ENCODE measurements at places on chromosomes 2 and 18.
A peak's percentile ranks its signal among the peaks of the same experiment; 100 is the strongest.

DNA sequence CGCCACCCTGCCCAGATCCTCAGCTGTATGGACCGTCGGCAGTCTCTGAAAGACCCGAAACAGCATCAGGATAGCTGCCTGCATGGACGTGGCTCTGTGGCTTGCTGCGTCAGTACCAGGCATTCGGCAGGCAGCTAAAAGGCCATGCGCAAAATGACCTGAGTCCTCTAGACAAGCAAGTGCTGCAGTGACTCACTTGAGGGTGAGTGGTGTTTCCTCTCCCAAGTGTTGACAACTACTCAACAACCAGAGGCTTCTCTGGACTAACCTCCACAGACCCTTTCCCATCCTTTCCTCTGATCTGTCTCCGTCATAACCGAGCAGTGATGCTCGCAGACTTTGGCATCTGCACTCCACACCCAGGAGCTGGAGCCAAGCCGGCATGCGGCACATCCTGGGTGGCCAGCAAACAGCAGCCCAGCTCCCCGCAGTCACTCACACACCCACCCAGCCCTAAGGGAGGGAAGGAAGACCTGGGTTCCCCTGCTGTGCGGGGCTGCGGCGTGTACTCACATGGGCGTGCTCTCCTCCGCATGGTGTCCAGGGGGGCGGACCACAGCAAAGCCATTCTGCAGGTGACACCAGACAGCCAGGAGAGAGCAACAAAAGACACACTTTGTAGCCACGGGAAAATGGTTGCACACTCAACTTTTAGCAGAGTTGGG lies 239.3 kb downstream of the TWIST2 start:
- DNase-seq: no peak

GRCh38 chr2:53366543-53366942 lies 401.1 kb upstream of the CHAC2 start:
- DNase-seq: no peak

- no peak for DNase-seq
These were observed 9.1 kb downstream of the ITM2C start for GRCh38 chr2:230873661-230874401.

DNA sequence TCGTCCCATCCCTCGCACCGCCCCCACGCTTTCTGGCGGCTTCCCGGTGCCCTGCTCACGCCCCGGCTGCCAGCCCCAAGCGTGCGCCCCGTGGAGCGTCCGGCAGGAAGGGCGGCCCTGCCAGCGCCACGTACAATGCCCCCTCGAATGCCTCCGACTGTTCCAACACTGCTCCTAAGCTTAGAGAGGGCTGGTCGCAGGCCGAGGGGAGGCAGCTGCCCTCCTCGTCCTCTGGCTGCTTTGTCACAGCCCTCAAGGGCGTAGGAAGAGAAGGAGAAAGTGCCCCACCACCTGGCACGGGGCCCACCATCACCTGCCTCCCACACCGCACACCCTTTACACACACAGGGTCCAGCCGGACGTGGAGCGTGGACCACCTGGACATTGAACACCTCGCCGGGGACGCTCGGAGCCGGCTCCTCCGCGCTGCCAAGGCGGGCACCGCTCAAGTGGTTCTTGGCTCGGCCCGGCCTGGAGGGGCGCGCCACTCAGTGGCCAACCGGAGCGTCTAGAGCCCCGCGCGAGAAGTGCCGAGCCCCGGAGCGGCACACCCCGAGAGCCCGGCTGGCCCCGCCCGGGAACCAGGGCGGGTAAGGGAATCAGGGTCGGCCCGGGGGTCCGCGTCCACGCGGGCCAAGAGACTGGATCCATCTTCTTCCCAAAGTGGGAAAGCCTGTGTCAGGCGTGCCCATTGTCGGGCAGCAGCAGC lies 830 bp downstream of the DNER start:
- DNase-seq: peak; percentile 54

GRCh38 chr2:101704816-101705578 lies 7.5 kb downstream of the MAP4K4 start:
- DNase-seq: no peak

DNA sequence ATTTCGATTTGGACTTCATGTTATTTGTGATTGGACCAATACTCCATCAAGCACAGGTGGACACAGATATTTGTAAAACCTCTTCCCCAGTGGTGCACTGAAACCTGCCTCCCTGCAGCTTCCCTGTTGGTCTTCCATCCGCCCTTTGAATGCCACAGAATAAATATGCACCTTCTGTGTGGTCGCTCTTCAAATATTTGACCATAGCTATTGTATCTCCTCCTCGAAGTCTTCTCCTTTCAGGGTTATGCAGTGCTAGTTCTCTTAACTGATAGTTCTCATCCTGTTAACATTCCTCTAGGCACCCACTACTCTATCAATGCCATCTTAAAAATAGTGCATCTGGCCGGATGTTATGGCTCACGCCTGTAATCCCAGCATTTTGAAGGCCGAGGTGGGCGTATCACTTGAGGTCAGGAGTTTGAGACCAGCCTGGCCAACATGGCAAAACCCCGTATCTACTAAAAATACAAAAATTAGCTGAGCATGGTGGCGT lies 12.5 kb downstream of the SPATS2L start:
- no peak for DNase-seq

DNA sequence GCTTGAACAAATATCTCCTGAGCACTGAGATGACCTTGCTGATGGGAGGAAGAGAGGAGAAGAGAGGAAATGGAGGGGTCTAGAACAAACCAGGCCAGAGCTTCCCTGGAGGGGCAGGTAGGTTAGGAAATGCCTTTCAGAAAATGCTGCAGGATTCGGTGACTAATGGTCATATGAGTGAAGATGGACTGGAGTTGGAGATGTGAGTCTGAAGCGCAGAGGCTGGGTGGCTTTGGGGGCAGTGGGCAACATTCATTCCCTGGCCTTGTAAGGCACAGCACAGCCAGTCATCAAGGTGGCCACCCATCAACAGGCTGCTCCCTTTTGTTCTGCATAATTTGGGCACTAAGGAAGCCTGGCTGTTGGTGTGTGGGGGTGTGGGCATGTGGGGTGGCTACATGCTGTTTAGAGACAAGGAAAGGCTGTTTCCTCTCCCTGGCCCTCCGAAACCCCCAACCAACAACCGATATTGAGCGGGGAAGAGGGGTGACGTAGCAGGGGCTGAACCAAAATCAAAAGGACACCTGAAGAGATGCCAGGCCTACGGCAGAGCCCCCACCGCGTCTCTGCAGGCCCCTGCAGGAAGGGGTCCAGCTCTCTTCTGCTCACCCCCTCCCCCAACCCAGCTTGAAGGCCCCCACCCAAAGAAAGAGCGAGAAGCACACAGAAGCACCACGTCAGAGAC lies 1.5 kb downstream of the SLC30A3 start:
- DNase-seq: no peak

DNA sequence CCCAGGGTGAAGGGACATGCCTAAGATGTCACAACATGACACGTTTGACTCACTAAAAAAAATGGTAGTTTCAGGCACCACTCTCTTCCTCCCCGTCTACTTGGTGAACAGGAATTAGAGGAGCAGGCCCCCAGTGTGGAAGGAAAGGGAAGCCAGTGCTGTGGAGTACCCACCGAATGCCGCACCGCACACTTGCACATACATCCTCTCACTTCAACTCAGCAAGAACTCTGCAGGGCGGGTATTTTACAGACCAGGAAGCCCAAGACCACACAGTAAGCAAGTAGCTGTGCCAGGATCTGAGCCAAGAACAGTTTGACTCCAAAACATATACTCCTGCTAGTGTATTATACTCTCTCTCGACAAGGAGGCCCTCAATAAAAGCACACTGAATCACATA lies 69.8 kb downstream of the BCL2 start:
- no peak for DNase-seq

- DNase-seq: peak; percentile 52
These were observed 24.4 kb downstream of the MBP start for GRCh38 chr18:77108001-77108692.

- DNase-seq: peak; percentile 65
These were observed 93.4 kb downstream of the PPP1R1C start for GRCh38 chr2:182078988-182079602.

DNA sequence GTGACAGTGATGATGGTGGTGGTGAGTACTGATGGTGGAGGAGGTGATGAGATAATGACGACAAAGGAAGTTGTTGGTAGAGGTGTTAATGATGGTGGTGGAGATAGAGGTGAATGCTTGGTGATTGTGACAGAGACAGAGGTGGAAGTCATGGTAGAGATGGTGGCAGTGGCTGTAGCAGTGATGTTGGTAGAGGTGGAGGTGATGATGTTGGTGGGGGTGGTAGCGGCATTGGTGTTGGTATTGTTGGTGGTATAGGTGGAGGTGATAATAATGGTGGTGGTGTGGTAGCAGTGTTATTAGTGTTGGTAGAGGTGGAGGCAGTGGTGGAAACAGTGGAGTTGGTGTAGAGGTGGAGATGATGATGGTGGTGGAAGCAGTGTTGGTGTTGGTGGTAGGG lies 36.4 kb downstream of the LYPD1 start:
- no peak for DNase-seq

- no peak for DNase-seq
These were observed 14.3 kb upstream of the NOL10 start for GRCh38 chr2:10704034-10704594.

GRCh38 chr18:47490882-47491281 lies 239.4 kb upstream of the SKOR2 start:
- no peak for DNase-seq

DNA sequence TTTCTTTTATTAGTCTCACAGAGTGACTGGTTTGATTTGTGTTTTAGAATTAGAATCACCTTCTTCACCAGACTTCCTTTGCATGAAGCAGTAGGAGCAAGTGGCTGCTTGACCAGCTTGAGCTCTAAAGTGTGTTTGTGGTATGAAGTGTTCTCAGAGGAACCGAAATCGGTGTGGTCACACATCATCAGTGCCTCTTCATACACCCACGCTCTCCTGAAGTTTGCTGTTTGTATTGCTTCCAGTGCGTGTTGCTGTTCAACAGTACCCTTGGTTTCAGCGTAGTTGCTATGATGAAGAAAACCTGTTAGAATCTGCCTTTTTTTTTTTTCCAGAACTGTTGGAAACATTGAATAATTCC lies 77.9 kb downstream of the LIMS1 start:
- DNase-seq: no peak

GRCh38 chr2:215374642-215375466 lies 61.0 kb downstream of the FN1 start:
- no peak for DNase-seq

DNA sequence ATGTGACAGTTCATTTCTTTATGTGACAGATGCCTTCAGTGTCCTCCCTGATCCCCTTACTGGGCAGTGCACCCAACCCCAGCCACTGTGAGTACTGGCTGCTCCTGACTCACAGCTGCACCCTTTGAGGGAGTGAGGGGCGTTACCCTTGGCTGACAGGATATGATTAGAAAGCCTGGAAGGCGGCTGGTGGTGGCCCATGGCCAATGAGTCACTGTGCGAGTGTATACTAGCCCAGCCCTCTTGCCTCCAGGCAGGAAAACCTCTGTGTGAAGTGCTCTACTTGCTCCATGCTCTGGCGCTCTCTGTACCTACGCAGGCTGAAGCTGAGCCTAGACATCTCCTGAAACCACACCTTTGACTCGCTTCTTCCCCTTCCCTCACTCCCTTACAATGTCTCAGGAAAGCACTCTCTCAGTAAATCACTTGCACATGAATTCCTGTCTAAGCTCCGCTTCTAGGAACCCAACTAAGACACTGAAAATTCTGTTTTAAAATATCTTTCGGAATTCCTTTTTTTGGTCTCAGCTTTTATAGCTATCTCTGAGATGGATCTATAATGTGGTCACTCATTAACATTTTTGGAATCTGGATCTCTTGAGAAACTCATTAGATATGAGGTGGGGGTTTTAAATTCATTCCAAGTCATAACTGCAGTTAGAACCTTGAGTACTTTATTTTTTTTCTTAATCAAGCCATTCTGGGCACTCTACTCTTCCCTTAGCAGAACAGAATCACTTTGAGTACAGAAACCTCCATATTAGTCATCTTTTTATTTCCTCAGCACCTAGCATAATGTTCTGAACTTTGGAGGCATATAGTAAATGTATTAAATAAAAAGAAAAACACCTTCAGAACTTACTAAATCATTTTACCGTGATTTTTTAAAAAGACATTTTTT lies 25.3 kb upstream of the STAM2 start:
- DNase-seq: no peak

DNA sequence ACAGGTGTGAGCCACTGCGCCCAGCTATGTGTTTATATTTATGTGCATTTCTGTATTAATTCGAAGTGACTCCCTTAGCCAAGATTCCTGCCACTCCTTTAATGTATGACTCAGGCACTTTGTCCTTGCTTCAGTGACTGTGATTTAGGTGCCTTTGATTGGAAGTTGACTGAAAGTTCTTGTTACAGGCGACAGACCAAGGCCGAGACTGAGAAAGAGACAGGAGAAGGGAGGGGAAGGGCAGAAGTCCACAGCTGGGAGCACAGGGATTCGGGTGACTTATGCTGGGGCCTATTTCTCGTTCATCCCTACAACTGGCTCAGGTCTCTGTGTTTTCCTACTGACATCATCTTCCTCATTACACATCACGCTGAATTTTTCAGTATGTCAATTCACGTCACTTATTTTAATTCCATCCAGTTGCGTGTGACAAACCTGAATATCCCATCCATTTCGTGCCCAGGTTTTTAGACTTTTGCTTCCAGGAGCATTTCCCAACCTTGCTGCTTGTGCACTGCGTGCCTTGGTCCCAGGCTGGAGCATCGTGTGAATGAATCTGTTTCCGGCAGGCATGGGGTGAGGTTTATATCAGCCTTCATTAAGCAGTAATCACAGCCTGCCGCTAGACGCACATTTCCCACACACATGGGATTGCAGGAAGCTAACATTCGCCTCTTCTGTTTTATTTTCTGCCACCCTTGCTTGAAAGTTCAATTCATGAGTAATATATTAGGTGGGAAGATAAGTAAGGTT lies 42.4 kb downstream of the TMEM18 start:
- no peak for DNase-seq

- DNase-seq: no peak
These were observed 24.3 kb downstream of the TMEM237 start for GRCh38 chr2:201618744-201619662.

DNA sequence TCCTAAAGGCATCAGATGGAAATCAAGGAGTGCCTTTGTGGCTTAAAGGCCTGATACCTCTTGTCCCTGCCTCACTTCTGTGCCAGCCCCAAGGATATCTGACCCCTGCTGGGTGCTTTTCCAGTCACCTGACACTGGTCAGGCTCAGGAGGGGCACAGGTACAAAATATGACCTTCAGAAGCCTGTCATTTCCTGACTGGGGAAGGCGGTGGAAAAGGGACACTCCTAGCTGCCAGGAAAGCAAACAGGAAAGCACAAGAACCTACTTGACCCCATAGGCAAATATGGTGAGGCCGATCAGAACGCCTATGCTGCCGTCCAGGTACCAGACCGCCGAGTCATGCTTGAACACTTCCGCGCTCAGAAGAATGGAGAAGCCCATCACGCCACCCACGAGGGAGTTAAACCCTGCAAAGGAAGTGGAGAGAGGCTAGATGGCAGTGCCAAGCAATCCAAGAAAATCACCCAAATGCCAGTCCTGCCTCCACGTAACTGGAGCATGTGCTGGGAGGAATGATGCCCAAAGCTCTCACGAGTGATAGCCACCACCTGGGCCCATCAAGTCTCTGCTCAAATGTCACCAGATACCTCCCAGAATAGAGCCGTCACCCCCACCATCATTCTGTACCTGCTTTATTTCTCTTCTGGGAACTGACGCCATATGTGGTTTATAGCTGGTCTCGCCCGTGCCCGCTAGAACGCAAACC lies 204.0 kb downstream of the MGAT5 start:
- DNase-seq: no peak
